ENCODE measurements at places on chromosomes 2 and 18.

- no peak for DNase-seq
These were observed 3.3 kb downstream of the SKOR2 start for GRCh38 chr18:47248115-47248603.

DNA sequence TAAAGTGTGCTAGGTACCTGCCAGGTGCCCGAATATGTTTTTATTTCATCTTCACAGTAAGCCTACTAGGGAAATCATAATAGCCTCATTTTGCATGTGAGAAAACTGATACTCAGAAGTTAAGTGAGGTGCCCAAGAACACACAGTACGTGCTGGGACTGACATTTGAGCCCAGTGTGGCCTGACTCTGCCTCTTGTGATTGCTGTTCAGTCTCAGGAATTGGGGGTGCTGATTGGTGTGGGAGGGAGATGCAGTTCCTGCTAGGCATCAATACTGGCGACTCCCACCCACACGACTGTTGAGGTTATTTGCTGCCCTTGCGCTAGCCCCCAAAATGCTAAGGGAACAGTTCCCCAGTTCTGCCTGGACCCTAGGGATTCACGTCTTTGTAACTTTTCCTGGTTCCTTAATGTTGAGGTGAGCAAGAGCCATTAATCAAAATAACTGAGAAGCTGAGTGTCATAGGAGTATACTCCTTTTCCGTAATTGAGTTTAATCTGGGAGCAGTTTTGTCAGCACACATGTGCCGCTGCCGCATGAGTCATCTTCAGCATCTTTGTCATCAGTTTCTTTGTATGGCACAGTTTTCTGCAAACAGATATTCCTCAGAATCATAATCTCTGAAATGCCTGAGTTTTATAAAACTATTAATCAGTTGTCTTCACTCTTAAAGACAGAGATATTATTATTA lies 120.7 kb downstream of the NCK2 start:
- no peak for DNase-seq

DNA sequence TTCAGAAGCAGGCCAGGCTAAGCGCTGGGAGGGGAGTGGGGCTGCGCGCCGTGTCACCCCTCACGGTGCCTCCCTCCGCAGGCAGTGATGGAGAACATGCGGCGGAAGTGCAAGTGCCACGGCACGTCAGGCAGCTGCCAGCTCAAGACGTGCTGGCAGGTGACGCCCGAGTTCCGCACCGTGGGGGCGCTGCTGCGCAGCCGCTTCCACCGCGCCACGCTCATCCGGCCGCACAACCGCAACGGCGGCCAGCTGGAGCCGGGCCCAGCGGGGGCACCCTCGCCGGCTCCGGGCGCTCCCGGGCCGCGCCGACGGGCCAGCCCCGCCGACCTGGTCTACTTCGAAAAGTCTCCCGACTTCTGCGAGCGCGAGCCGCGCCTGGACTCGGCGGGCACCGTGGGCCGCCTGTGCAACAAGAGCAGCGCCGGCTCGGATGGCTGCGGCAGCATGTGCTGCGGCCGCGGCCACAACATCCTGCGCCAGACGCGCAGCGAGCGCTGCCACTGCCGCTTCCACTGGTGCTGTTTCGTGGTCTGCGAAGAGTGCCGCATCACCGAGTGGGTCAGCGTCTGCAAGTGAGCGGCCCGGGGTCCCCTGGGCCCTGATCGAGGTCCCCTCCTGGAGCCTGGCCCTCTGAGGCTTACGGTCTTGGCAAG lies 12.2 kb downstream of the WNT10A start:
- DNase-seq = peak; percentile 83

DNA sequence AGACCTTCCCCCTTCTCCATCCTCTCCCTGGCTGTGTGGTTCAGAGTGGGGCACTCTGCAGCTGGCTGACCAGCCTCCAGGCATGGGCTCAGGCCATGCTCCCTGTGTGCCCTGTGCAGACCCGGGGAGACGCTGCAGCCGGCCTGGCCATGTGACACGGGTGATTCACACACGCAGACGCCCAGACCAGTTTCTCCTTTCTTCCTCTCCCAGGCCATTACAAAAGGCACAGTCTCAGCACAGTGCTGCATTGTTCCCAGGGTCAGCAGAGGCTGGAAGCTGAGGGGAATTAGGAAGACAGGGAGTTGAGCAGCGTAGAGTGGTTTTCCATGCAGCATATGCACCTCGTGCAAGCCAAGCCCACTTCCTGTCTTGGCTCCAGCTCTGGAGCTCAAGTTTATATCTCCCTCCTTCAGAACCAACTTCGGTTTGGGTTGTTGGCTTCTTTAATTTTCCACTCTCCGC lies 288.5 kb downstream of the TNS1 start:
- DNase-seq = no peak

DNA sequence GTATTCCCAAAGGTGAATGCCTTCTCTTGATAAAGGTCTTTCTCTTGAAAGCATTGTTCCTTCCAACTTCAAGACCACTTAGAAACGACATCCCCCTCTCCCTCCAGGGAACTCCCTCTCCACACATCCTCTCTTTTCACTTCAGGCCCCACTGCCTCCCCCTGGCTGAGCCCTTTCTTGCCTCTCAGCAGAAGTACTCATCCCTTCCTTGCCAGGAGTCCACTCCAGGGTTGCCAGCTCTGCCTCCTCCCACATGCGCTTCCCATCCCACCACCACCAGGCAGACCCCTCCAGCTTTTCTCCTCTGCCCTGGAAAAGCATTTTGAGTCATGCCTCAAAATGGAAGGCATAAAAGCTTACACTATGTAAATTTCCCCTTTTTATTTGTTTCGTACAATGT lies 126.3 kb upstream of the SALL3 start:
- DNase-seq = no peak

- DNase-seq = no peak
These were observed 176.2 kb upstream of the HDAC4 start for GRCh38 chr2:239576784-239577685.

DNA sequence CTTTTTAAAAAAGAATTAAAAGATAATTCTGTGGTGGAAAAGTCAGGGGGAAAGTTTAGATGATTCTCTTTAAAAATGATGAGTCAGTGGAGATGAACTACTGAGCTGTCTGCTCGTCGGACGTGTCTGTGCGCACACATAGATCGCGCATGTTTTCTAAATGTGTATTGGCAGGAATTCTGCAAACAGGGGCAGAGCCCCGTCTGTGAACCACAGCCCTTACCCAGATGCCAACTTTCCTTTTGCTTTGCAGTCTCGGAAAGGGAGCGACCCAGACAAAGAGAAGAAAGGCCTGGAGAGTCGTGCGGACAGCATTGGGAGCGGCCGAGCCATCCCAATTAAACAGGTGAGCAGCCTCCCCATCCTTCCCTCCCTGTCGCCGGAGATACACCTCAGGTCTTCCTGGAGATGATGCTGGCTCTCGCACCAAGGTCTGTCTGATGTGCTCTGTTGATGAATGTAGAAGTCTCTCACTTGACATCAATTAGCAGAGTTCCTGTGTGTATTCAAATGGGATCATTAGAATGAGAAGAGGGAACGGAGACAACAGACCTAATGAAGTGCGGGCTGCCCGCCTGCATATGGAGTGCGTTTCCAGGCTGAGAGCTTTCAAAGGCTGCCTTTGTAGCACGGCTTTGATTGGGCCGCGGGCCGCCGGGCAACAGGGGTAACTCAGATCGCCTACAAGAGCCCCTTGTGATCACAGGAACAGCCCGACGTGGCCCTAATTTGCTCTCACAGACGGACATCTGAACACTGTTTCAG lies 313.3 kb downstream of the AGAP1 start:
- no peak for DNase-seq

DNA sequence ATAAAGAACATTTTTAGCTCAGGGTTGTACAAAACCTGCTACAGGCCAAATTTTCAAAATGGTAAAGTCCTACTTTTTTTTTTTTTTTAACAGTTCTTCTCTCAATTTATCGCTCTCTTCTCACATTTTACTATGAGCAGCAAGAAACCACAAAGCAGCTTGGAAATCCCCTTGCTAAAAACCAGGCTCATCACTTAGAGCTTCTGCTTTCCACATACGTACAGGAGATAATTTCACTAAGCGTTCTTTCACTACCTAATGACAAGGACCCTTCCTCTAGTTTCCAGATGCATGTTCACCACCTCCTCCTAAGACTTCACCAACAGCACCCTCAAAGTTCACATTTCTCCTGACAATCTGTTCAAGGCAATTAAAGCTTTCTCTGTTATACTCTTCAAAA lies 294.9 kb upstream of the CYRIA start:
- DNase-seq = no peak

- no peak for DNase-seq
These were observed 85.2 kb upstream of the RBBP8 start for GRCh38 chr18:22847867-22848451.

- no peak for DNase-seq
These were observed 65.6 kb upstream of the STON1 start for GRCh38 chr2:48464264-48464795.

DNA sequence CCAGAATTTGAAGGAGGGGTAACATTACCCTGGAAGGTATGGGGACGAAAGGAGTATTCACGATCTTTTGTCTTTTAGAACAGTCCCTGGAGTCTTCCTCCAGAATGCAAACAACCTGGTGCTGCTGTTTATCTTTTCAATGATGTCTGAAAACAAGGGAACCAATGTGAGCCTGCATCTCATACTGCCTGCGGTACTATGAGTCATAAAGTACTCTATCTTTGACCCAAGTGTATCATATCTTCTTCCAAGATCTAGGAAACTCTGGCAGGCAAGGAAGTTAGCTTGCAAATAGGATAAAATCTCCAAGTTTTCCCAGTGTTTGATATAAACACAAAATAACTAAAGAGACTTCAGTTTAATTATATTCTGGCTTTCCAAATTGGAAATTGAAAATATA lies 968.5 kb downstream of the LRP1B start:
- DNase-seq = no peak

DNA sequence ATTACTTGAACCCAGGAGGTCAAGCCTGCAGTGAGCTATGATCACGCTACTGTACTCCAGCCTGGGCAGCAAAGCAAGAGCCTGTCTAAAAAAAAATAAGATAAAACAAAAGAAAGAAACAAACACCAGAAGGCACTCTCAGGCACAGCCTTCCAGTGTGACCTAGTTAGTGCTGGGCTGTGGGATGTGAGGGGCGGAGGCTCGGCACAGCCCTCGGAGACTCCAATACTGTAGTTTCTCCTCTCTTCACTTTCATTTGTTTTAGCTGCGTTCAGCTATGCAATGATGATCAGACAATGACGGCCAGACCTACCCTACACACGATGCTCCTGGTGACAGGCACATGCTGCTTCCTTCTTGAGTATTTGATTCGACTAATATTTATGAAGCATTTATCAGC lies 127.7 kb downstream of the SOCS6 start:
- no peak for DNase-seq

- DNase-seq = no peak
These were observed 111.0 kb downstream of the B3GNT2 start for GRCh38 chr2:62306751-62307468.

DNA sequence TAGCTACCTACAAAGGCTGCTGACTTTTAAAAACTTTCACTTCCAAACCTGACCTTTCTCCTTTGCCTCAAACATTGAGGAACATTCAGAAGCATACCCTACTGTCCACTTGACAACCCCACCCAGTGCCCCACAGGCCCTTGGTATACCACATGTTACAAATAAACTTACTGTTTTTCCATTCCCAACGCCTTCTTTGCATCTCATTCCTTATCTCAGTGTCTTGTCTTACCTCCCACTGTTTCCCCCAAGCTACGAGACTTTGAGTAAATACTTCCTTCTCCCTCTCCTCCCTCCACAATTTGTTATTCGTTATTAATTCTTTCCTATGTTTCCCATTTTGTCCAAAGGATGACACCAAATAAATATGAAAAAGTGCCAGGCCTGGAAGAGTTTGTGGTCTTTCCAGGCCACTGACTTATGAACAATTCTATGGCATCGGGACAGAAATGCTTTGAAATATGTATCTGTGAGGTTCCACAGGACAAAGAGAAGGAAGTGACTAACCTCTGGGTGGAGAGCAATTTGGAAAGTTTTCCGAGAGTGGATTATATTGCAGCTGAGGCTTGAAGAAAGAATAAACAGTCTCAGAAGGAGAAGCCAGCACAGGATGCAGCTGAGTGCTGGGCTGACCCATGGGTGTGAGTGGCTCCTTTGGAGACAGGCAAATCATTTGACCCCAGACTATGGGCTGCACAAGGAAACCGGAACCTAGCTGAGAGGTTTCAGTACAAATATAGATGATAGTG lies 409.0 kb downstream of the LPIN1 start:
- DNase-seq = no peak

- DNase-seq = no peak
These were observed 92.4 kb downstream of the PLB1 start for GRCh38 chr2:28588292-28588670.

GRCh38 chr2:61018318-61018755 lies 282 bp upstream of the PUS10 start:
- DNase-seq = no peak
